ENCODE measurements at places on chromosomes 1 and 21.
A peak's percentile ranks its signal among the peaks of the same experiment; 100 is the strongest.

DNA sequence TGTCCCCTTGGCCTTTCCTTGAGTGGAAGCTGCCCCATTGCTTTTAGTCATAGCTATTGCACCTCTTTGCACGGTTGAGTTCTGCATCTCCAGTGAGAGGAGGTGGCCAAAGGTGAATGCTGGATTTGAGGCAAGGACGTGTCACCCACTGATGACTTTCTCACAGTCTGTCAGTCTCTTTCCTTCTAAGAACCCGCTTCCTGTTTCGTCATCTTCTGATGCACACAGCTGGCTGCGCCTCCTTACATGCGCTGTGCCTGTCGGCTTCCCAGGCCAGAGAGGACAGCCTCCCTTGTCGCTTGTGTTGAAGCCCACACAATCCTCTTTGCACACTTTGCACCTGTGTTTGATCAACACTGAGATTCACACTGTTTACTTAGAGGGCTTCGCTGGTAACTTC, 41.8 kb upstream of the PWP2 start:
- no peak for DNase-seq

- no peak for DNase-seq
Observed at GRCh38 chr1:59438058-59438560, 141.2 kb downstream of the FGGY start.

DNA sequence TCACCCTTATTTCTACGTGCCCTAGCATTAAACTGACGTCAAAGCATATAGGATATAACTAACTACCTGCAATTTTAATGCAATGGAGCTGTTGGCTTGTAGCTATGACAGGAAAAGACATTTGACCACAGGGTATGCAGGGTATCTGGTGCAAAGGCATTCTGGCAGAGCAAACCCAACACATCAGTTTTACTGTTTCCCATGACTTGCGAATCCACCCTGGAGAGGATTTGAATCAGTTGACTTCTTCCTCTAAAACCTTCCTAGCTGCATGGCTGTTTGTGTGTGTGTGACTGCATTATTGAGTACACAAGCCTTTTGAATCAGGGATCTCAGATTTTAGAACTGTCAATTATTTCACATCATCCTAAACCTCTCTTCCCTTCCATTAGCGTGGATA, 41.7 kb upstream of the SYT14 start:
- DNase-seq, result no peak

DNA sequence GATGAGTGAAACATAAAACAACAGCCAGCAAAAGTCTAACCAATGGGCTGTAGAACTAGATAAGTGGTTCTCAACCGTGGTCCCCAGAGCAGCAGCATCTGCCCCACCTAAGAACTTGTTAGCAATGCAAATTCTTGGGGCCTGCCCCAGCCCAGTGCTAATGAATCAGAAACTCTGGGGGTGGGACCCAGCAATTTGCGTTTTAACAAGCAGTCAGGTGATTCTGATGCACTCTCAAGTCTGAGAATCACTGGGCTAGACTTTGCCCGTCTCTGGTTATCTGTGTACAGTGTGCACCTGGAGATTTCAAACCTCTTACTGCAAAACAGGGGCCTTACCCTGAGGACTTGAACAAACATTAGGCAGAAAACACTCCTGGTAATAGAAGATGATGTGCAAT, 66.5 kb downstream of the PLXNA2 start:
- no peak for DNase-seq

DNA sequence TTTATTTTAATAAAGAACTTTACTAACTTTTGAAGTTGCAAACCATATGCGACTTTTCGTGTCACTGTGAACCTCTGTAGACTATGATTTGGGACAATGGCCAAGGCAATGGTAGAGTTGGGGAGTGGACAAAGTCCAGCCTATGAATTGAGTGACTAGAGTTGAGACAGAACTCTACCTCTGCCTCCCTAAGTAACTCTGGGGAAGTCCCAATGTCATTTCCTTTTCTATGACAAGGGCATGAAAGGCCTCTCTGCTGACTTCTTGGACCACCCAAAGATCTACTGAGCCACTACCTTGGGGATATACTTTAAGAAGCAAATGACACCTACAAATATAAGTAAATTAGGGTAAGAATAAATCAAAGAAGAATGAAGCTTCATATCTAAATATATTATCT, 19.3 kb downstream of the BEND5 start:
- DNase-seq, result no peak

DNA sequence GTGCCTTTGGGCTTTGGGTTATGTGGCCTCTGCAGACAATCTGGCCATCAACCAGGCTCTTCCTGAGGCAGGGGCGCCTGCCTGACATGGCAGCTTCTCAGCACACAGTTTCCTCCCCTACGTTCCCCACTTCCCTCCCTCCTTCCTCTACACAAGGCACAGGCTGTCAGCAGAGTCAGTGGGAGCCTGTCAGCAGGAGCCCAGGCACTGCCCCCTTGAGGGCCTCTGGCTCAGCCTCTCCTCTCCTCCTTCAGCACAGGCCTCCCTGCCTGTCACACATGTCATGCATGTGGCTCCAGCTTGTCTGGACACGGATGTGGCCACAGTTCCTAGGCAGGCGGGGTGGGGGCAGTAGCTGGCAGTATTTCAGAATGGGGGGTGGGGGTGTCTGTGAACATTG, 52.2 kb upstream of the ARTN start:
- DNase-seq, result no peak

- DNase-seq, result no peak
Observed at GRCh38 chr1:87894062-87894461, 565.4 kb downstream of the LMO4 start.

- no peak for DNase-seq
Observed at GRCh38 chr1:18548643-18549042, 67.9 kb downstream of the KLHDC7A start.

- DNase-seq, result no peak
Observed at GRCh38 chr1:11654939-11655808, 497 bp downstream of the FBXO44 start.

- no peak for DNase-seq
Observed at GRCh38 chr1:115218034-115218405, 120.0 kb downstream of the NGF start.

GRCh38 chr21:34967509-34968289, 81.4 kb downstream of the RUNX1 start:
- peak; percentile 26 for DNase-seq
